Panc1 (cell line): ENCODE measurements at places on chromosomes 11 and 22. TPM values are rescaled to one million over a fixed set of nuclear protein-coding genes. Genes with fewer than 3 reads are reported as not detected.

PRDM10 gene
- total RNA-seq = 12.5 TPM

CHRM1 gene
- total RNA-seq = not detected

SLC6A5 gene
- total RNA-seq = not detected

PDGFD gene
- 1.3 TPM for total RNA-seq

SPI1 gene
- 0.31 TPM for total RNA-seq

IL10RA gene
- total RNA-seq = 0.41 TPM

ZNF214 gene
- total RNA-seq = 3.0 TPM

ISX gene
- total RNA-seq = not detected

ROBO4 gene
- total RNA-seq = 0.26 TPM

SLCO2B1 gene
- 0.77 TPM for total RNA-seq

HEPN1 gene
- not detected for total RNA-seq

PNPLA5 gene
- not detected for total RNA-seq

LINC01488 gene
- total RNA-seq = not detected

FAM227A gene
- 2.4 TPM for total RNA-seq

GAL gene
- total RNA-seq = 16.5 TPM

OR56A4 gene
- not detected for total RNA-seq

OR52E8 gene
- total RNA-seq = not detected

ENTHD1 gene
- not detected for total RNA-seq

SCO2 gene
- total RNA-seq = 14.2 TPM

POLR3H gene
- total RNA-seq = 46.6 TPM

COMMD9 gene
- total RNA-seq = 41.8 TPM
